ENCODE measurements at places on chromosomes 13 and 19.

GRCh38 chr19:3036119-3036976 lies 7.3 kb upstream of the TLE2 start:
- peak; percentile 73 for DNase-seq

DNA sequence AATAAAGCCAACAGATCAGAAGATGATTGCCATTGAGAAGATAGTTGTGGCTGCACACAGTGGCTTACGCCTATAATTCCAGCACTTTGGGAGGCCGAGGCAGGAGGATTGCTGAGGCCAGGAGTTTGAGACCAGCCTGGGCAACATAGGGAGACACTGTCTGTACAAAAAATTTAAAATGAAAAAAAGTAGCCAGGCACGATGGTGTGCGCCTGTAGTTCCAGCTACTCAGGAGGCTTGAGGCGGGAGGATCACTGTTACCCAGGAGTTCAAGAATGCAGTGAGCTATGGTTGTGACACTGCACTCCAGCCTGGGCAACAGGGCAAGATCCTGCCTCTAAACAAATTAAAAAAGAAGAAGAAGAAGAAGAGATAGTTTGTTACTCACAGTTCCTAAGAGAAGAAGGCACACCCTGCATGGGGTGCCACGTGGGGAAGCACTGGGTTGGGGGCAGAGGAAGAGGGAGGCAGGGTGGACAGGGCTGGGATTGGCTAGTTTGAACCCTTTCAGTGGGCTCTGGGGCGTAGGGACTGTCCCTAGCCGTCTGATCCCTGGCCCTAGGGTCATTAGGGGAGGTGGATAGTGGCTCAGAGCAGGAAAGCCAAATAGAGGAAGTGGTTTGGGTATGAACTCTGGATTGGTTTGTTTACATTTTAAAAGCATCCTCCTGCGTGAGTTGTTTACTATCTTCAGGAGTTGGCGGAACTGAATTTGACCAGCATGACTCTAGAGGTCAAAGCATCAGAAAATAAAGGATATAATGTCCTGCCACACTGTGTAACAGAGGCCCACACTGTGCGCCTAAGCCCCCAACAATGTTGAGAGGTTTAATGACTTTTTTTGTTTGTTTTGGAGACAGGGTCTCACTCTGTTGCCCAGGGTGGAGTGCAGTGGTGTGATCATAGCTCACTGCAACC lies 60.5 kb upstream of the MEDAG start:
- no peak for DNase-seq

- DNase-seq, result no peak
Observed at GRCh38 chr13:104577071-104577815, 1511.0 kb upstream of the SLC10A2 start.

GRCh38 chr19:29819986-29820385 lies 8.2 kb downstream of the CCNE1 start:
- DNase-seq, result no peak

DNA sequence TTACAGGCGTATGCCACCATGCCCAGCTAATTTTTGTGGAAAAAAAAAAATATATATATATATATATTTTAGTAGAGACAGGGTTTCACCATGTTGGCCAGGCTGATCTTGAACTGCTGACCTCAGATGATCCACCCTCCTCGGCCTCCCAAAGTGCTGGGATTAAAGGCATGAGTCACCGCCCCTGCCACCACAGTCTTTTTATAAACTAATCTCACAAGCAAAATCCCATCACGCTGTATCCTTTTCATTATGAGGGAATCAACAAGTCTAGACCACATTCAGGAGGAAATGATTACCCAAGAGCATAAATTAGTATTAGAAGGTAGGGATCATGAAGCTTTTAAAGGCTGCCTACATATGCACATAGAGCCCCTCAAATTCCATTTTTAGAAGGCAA lies 210.6 kb upstream of the NBEA start:
- DNase-seq, result no peak
